IMR-90 (cell line): ENCODE measurements at places on chromosomes 4 and X. TPM values are rescaled to one million over a fixed set of nuclear protein-coding genes. Genes with fewer than 3 reads are reported as not detected.

GRCh38 chr4:4386296-4386735 lies 586 bp upstream of the NSG1 start:
- peak overlapping the region; percentile 59; the same call in 1 of the 2 replicates for H3K4me3 ChIP-seq
- H3K27me3 ChIP-seq: peaks cover 79% of the 10 kb centered on the region
- no peak for DNase-seq
- H3K4me1 ChIP-seq: peaks cover 4% of the 10 kb centered on the region; the same call in 1 of the 2 replicates
- H3K27ac ChIP-seq: no peak overlapping the region

Gene KLKB1
- under 0.01 TPM in 1 of 2 replicates, not detected in the other for total RNA-seq

DNA sequence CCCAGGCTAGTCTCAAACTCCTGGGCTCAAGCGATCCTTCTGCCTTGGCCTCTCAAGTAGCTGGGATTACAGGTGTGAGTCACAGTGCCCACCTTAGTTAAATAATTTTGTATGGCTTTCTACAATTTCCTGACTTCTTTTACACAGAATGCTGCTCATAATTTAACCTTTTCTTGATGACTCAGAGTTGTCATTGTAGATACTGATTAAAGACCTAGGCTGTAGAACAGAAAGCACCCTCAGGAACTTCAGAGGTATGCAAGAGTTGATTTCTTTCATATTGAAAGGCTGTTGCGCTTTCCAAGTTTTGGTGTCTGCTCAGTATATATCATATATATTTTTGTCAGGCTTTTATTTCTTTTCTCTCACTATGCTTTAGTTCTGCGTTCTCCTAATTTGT lies 21.1 kb upstream of the GPR34 start:
- no peaks in the 10 kb centered on the region for H3K4me1 ChIP-seq
- H3K36me3 ChIP-seq: no peaks in the 10 kb centered on the region
- DNase-seq: no peak
- H3K4me3 ChIP-seq: no peak overlapping the region

- no peaks in the 10 kb centered on the region for H3K4me1 ChIP-seq
- no peak overlapping the region for H3K4me3 ChIP-seq
- DNase-seq: no peak
- H3K36me3 ChIP-seq: no peaks in the 10 kb centered on the region
- H3K27ac ChIP-seq: no peak overlapping the region
Observed at GRCh38 chr4:37160653-37161052, 83.9 kb upstream of the NWD2 start.

- H3K4me3 ChIP-seq: no peak overlapping the region
- H3K4me1 ChIP-seq: peaks cover 20% of the 10 kb centered on the region
- no peaks in the 10 kb centered on the region for H3K27me3 ChIP-seq
- H3K36me3 ChIP-seq: peaks cover under 1% of the 10 kb centered on the region; the same call in 1 of the 2 replicates
- H3K27ac ChIP-seq: no peak overlapping the region
Observed at GRCh38 chr4:184380707-184381106, 93.6 kb downstream of the IRF2 start.

DNA sequence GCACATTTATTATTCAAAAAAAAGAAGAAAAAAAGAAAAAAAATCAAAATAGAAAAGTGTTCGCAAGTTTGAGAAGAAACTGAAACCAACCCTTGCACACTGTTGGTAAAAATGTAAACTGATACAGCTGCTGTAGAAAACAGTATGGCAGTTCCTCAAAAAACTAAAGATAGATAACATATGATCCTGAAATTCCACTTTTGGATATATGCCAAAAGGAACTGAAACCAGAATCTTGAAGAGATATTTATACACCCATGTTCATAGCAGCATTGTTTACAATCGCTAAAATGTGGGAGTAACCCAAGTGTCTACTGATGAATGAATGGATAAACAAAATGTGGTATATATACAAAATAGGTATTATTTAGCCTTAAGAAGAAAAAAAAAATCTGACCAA lies 155.4 kb downstream of the TBCK start:
- H3K4me1 ChIP-seq: no peaks in the 10 kb centered on the region
- H3K27me3 ChIP-seq: no peaks in the 10 kb centered on the region
- H3K27ac ChIP-seq: no peak overlapping the region
- no peak overlapping the region for H3K4me3 ChIP-seq
- peak; percentile 0 for DNase-seq

- no peak overlapping the region for H3K27ac ChIP-seq
- H3K4me1 ChIP-seq: peaks cover 4% of the 10 kb centered on the region; the same call in 1 of the 2 replicates
- peaks cover 7% of the 10 kb centered on the region for H3K27me3 ChIP-seq
- DNase-seq: peak; percentile 61
- H3K36me3 ChIP-seq: no peaks in the 10 kb centered on the region
Observed at GRCh38 chr4:152951348-152951747, 15.2 kb downstream of the FHDC1 start.

Gene NKAP
- 1.3 and 2.5 TPM in 2 replicates for total RNA-seq

GRCh38 chr4:153409924-153410501 lies 56.1 kb upstream of the TMEM131L start:
- H3K4me1 ChIP-seq: peaks cover 3% of the 10 kb centered on the region; the same call in 1 of the 2 replicates
- H3K27me3 ChIP-seq: no peaks in the 10 kb centered on the region
- DNase-seq: peak; percentile 16
- H3K27ac ChIP-seq: peak overlapping the region; percentile 24; the same call in 1 of the 2 replicates
- no peak overlapping the region for H3K4me3 ChIP-seq
- no peaks in the 10 kb centered on the region for H3K36me3 ChIP-seq

Gene GABRA4
- 1.7 and 1.8 TPM in 2 replicates for total RNA-seq

Gene NHS
- 0.83 and 0.90 TPM in 2 replicates for total RNA-seq

Gene NHSL2
- total RNA-seq: 0.72 and 0.83 TPM in 2 replicates

- H3K4me3 ChIP-seq: peak overlapping the region; percentile 24; the same call in 1 of the 2 replicates
- H3K36me3 ChIP-seq: no peaks in the 10 kb centered on the region
- H3K4me1 ChIP-seq: peaks cover 4% of the 10 kb centered on the region
- no peaks in the 10 kb centered on the region for H3K27me3 ChIP-seq
- DNase-seq: no peak
- H3K27ac ChIP-seq: no peak overlapping the region
Observed at GRCh38 chr4:23890369-23891063, 669 bp upstream of the PPARGC1A start.

DNA sequence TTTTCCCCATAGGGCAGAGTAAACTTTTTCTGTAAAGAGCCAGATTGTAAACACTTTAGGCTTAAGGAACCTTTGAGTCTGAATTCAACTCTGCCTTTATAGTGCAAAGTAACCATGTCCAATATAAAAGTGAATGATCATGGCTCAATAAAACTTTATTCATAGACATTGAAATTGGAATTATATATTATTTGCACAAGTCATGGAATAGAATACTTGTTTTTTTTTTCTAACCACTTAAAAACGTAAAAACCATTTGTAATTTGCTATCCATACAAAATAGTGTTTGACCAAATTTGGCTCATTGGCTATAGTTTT lies 54.1 kb upstream of the MYOZ2 start:
- DNase-seq: no peak
- no peaks in the 10 kb centered on the region; the same call in 1 of the 2 replicates for H3K4me1 ChIP-seq
- no peaks in the 10 kb centered on the region for H3K27me3 ChIP-seq
- no peak overlapping the region for H3K4me3 ChIP-seq

Gene SASH3
- total RNA-seq: not detected in 2 replicates

GRCh38 chr4:163195247-163195765 lies 28.6 kb upstream of the NAF1 start:
- H3K36me3 ChIP-seq: no peaks in the 10 kb centered on the region
- H3K27ac ChIP-seq: no peak overlapping the region
- no peaks in the 10 kb centered on the region for H3K27me3 ChIP-seq

- no peak overlapping the region for H3K27ac ChIP-seq
- no peak for DNase-seq
- H3K27me3 ChIP-seq: peaks cover 6% of the 10 kb centered on the region; the same call in 1 of the 2 replicates
- no peaks in the 10 kb centered on the region for H3K4me1 ChIP-seq
- no peak overlapping the region for H3K4me3 ChIP-seq
Observed at GRCh38 chr4:89249313-89249712, 58.3 kb downstream of the GPRIN3 start.

DNA sequence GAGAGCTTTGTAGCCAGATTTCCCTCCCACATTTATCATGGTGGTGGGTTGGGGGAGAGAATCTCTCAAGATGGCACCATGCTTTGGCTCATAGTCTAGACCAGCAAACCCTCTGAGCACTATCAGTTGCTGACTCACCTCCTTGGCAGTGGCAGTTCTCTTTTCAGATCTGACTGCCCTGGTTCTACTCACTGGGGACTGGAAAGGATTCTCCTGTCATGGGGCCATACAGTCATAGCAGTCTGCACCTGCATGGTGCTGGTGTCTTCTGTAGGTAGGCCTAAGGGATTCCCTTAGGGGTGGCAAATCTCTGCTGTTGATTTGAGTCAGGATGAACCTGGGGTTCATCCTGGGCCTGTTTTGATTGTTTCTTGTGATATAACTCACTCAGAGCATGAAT lies 2.6 kb downstream of the TEX13B start:
- H3K4me3 ChIP-seq: no peak overlapping the region
- no peak overlapping the region for H3K27ac ChIP-seq
- H3K4me1 ChIP-seq: no peaks in the 10 kb centered on the region
- no peak for DNase-seq
- H3K36me3 ChIP-seq: no peaks in the 10 kb centered on the region

DNA sequence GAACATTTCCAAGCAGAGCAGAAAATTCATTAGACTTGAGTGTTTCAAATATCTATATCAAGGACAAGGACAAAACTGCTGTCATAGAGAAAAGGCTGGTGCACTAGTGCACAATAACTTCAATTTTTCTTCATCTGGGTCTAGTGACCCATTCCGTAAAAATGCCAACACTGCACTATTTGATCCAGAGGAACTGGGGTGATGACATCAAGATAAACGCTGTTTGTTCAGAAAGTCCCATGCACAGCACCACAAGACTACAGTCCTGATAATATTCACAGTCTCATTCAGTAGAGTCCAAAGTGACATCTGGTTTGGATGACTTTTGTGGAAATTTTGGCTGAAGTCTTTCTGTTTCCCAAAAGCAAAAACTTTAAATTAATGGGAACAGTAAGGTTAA lies 303.5 kb upstream of the GALNT7 start:
- H3K27me3 ChIP-seq: no peaks in the 10 kb centered on the region; the same call in 1 of the 2 replicates
- no peak overlapping the region for H3K4me3 ChIP-seq
- no peaks in the 10 kb centered on the region for H3K4me1 ChIP-seq
- no peak overlapping the region for H3K27ac ChIP-seq

DNA sequence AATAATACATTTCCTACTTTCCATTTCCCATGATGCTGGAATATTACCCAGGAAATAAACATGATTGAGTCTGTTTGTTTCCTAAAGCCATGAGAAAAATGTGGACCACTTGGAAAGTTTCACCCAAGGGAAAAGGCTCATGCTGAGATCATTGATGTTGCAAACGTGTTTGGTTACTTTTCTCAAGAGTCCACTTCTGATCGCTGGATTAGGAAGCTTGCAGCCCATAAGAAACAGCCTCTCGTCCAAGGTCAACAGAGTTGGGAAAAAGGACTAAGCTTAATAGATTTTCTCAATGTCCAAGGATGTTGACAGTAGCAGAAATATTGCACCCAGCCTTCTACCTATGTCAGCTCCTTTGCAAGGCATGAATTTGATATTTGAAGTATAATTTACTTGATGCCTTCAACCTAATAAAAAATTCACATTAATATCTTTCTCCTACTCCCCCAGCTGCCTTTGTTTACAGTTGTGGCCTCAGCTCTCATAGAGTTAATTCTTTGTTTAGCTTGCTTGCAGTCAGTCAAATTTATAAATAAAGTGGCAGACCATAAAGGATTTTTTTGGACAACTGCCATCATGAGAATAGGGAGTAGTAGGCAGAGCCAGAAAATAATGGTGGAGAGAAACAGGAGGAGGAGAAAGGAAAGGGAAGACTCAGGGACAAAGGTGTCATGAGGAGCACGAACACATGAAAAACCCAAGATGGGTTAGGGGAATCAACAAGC lies 65.6 kb upstream of the BLTP1 start:
- no peaks in the 10 kb centered on the region for H3K36me3 ChIP-seq
- peaks cover 4% of the 10 kb centered on the region for H3K4me1 ChIP-seq
- no peaks in the 10 kb centered on the region for H3K27me3 ChIP-seq
- H3K27ac ChIP-seq: no peak overlapping the region
- DNase-seq: peak; percentile 18

Gene IL13RA2
- under 0.01 and 0.28 TPM in 2 replicates for total RNA-seq

DNA sequence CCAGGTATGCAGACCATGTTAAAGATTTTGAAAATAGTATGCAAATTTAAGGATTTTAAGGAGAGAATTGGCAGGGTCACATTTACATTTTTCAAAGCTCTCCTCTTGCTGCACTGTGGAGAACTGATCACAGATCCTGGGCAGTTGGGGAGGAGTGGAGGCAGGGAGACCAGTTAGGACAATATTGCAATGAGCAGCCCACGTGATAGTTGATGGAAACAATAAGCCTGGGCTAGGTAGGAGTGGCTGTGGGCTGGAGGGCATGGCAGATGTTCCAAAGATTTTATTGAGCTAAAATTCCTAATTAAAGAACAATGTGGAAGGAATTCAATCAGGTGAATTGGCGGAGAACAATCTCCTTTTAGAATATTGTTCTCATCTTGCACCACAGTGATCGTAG lies 50.6 kb downstream of the ENPEP start:
- H3K4me3 ChIP-seq: no peak overlapping the region
- no peaks in the 10 kb centered on the region for H3K27me3 ChIP-seq
- H3K27ac ChIP-seq: no peak overlapping the region
- DNase-seq: no peak
- H3K4me1 ChIP-seq: no peaks in the 10 kb centered on the region
- H3K36me3 ChIP-seq: no peaks in the 10 kb centered on the region

GRCh38 chrX:109374262-109374960 lies 107.5 kb downstream of the GUCY2F start:
- no peaks in the 10 kb centered on the region for H3K36me3 ChIP-seq
- H3K4me3 ChIP-seq: no peak overlapping the region
- H3K27me3 ChIP-seq: peaks cover 8% of the 10 kb centered on the region
- no peaks in the 10 kb centered on the region for H3K4me1 ChIP-seq

GRCh38 chrX:70970482-70970995 lies 39.6 kb upstream of the SLC7A3 start:
- 0 out of 2 replicates have a peak, but pooled peaks cover 1% of the 10 kb centered on the region for H3K27me3 ChIP-seq
- no peak overlapping the region for H3K4me3 ChIP-seq
- no peak overlapping the region for H3K27ac ChIP-seq
- no peaks in the 10 kb centered on the region for H3K4me1 ChIP-seq
- H3K36me3 ChIP-seq: no peaks in the 10 kb centered on the region

- no peak for DNase-seq
- no peak overlapping the region for H3K27ac ChIP-seq
- no peaks in the 10 kb centered on the region for H3K36me3 ChIP-seq
- H3K4me1 ChIP-seq: peaks cover 5% of the 10 kb centered on the region
Observed at GRCh38 chr4:82728301-82728700, 70.3 kb downstream of the SCD5 start.

Gene HTN3
- total RNA-seq: not detected in 2 replicates

Gene SOX3
- not detected in 2 replicates for total RNA-seq

GRCh38 chr4:104716584-104716983 lies 221.9 kb upstream of the CXXC4 start:
- H3K4me3 ChIP-seq: no peak overlapping the region
- no peak overlapping the region for H3K27ac ChIP-seq
- no peaks in the 10 kb centered on the region for H3K36me3 ChIP-seq
- no peak for DNase-seq
- H3K4me1 ChIP-seq: no peaks in the 10 kb centered on the region

DNA sequence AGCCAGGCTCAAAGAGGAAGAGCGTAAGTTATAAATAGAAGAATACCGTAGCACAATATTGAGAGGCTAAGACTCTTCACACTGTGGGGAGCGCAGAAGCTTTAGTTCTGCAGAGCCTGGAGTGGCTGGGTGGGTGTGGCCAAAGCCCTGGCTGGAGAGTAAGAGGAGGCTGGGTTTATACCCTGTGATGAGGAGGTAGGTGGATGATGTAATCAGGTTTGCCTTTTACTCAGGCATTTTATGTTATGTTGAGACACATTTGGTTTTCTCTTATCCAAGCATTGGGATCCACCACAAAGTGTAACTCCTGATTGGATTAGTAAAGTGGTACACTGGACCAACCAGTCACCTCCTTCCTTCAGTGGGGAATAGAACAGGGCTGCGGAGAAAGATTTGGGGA lies 13.9 kb downstream of the CDS1 start:
- peaks cover 5% of the 10 kb centered on the region for H3K27me3 ChIP-seq
- H3K27ac ChIP-seq: no peak overlapping the region
- no peaks in the 10 kb centered on the region for H3K36me3 ChIP-seq
- H3K4me3 ChIP-seq: no peak overlapping the region

Gene HPGD
- total RNA-seq: not detected in 2 replicates

Gene XAGE1A
- total RNA-seq: not detected in 2 replicates
